ENCODE measurements at places on chromosomes 3 and 15.
A peak's percentile ranks its signal among the peaks of the same experiment; 100 is the strongest.

GRCh38 chr3:140416666-140417065 is 261.2 kb upstream of the TRIM42 start:
- no peak for DNase-seq

DNA sequence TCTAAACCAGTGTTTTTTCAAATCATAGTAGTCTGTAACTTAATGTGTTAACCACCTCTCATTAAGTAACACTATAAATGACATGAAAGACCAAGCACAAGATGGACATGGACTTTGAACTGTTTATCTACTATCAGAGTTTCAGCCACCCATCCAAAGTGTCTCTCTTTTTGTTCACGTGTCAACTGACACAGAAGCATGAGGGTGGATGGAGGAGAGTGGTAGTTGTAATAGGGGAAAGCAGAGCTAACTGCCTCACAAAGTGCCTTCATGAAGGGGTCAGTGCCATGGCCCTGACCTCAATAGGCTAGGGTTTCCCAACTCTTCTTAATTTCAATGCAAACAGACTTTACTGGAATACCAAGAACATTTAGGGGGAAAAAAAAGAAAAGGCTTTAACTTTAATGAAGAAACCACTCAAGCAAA is 32.1 kb upstream of the TRPM7 start:
- DNase-seq: no peak

DNA sequence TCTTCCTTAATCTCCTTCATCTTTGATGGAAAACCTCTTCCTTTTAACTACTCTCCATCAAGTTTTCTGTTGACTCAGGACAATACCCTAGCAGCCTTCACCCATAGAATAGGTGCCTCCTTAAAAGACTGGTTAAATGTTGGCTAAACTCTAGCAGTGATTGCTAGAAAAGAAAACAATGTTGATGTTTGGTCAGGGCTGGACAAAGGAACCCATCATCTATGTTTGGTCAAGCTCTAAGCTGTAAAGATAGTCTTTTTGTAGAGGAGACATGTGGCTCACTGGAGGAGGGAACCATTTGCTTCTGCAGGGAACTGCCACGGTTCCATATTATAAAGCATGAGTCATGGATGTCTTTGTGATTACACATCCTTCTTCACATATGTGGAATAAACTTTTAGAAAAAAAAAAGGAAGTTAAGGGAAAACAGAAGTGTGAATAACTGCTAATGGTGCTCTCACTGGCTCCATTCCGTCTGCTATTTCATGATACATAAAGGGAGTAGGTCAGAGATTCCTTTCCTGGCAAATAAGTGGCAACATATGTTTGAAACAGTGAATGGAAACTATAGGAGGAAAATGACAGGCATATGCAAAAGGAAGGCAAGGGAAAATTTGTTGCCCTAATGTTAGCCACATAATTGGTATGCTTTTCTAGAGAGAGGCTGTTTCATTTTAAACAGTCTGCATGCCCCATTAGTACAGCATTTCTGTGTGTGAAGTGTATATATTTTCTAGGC is 78.2 kb downstream of the CMSS1 start:
- peak; percentile 96 for DNase-seq

DNA sequence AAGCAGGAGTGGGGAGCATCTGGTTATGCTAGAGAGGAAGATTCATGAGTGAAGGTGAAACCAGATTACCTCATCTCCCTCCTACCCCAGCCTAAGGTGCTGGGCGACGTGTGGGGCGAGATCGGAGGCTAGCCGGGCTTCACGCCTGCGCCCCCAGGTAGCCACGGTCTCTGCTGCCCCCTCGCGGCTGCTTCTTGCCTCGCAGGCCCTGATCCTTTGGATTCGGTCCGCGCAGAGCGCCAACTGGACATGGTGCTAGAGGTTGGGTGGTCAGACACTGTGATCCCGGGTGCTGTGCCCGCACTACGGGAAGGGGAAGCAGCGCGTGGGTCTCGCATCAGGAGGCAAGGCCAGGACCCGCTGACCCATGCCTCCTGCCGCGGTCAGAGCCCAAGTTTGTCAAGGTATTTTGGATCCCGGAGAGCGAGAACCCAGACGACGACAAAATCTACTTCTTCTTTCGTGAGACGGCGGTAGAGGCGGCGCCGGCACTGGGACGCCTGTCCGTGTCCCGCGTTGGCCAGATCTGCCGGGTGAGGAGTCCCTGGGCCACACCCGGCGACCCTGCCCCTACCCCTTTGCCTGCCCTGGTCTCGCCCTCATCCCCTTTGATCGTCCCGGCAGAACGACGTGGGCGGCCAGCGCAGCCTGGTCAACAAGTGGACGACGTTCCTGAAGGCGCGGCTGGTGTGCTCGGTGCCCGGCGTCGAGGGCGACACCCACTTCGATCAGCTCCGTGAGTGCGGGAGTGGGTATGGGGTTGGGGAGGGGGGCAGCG is 4.2 kb downstream of the SEMA3B start:
- DNase-seq: peak; percentile 74

GRCh38 chr3:12286927-12287726 is 1.7 kb upstream of the PPARG start:
- peak; percentile 2 for DNase-seq

GRCh38 chr3:192917028-192917403 is 640 bp downstream of the MB21D2 start:
- DNase-seq: peak; percentile 84

GRCh38 chr3:81823882-81824395 is 62.5 kb upstream of the GBE1 start:
- no peak for DNase-seq

- DNase-seq: peak; percentile 87
Measured at GRCh38 chr15:70236341-70237086, 138.8 kb upstream of the TLE3 start.

DNA sequence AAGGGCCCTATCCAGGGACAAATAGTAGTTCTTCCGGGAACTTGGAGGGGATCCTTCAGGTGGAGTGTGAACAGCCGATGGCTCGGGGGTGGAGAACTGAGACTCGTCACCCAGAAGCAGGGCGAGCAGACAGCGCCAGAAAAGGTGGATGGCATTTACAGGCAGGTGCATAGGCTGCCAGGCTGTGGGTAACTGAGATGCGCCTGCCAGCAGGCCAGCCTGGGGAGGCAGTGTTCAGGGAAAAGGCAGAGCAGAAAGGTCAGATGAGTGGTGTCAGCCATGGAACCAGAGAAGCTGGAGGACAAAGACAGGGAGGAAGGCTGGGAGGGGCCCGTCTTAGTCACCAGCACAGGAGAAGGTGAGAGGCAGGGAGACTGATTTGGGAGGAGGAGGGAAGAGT is 53.0 kb upstream of the SEC22A start:
- DNase-seq: no peak

DNA sequence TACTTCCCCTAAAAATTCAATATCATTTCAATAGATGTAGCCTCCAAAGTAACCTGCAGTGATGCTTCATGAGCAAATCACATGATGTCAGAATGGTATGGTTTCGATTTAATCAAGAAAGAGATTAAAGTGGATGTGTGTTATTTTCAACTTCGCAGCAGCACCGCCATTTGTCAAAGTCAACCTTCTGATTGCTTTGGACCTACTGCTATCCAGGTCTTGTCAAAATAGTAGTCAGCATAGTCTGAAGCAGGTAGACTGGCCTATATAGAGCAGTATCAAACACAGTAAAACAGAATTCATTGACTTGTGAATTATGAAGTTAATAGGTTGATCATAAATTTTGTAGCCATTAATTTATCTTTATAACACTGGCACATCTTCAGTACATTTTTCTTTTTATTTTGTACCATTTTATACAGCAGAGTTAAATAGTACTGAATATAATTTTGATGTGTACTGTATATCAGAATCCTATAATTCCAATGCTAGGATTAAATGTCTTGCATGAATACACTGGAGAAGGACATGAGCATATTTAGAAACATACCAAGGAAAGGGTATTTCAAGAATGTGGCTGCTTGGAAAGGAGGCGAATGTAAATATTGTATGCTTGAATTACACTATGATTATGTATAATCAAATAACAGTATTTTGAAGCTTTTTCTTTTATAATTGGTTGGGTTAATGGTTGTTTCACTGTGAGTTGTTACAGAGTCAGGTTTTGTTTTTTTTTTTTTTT is 79.6 kb downstream of the CDIN1 start:
- DNase-seq: peak; percentile 10

DNA sequence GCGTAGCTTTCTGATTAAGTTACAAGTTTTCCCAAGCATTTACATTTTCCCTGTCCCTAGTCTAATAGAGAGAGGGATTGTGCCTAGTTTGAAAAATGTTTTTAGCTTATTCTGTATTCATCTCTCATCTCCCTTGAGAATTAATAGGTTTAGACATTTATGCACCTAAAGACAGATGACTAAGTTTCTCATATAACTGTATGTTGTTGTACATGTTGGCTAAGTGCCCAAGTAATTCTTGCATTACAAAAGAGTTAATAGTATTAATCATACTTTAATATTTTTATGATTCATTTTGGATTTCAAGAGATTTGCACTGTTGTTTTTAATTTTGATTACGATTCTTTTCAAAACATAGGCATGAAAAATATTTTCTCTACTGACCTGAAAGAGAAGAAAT is 109.0 kb upstream of the TBL1XR1 start:
- DNase-seq: peak; percentile 46

DNA sequence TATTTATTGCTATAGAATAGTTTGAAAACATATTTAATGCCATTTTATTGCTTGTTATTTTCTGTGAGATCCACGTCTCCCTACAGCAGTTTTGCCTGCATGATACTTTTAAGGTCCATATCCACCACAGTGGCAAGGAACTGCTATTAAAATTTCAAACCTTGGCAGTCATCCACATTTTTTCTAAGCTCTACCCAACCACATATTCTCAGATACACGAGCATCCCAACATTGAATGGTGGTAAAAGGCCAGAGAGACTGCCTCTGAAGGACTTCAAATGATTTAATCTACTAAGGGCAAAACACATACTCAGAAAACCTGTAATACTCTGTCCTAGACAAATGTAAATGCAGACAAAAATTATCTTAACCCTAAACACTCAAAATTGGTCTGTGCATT is 173.1 kb downstream of the ERC2 start:
- no peak for DNase-seq

DNA sequence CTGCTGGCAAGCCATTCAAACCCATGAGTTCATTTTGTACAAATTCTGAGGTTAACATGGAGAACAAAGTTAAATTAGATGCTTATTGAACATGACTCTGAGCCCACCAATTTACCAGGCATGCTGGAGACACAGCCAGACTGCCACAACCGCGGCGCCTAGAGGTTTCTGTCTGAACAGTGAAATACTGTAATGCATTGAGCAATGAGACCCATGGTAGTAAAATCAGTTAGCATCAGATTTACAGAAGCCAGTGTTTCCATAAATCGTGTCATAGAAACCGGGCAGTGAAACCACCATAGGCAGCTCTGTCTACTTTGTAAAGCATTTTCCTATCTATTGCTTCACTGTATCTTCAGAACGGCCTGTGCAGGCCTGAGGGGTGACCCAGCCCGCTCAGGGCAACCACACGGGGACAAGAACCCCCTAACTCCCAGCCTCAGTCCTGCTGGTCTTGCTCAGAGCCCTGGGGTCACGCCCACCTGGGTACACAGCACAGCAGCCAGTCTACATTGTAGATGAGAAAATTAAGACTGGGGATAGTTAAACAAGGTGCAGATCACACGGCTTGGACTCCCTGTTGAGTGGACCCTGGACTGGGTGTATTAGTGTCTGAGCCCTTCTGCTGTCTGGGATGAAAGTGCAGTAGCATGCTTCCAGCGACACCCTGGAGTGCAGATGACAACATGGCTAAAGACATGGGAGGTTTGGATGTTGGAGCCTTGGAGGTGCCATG is 44.2 kb downstream of the MGLL start:
- DNase-seq: no peak

DNA sequence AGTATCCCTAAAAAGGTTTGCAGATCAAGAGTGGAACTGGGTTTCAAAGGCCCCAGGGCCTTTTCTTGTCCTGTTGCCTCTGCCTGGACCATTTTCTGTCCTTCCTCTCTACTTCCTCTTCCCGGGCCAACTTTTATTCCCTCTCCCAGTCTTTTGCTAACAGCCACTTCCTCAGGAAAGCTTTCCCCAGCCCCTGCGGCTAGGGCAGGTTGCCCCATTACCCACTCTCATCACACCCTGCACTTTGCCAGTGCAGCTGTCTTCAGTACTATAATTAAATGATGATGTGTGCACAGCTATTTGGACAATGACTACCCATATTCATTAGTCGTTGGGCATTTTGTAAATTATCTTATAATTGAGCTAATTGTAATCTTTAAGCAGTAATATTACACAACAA is 150.5 kb upstream of the THBS1 start:
- no peak for DNase-seq

- DNase-seq: no peak
Measured at GRCh38 chr3:98699132-98699531, 64.0 kb upstream of the ST3GAL6 start.

All from EH (cell line).